ENCODE measurements at places on chromosomes 1 and 21.

DNA sequence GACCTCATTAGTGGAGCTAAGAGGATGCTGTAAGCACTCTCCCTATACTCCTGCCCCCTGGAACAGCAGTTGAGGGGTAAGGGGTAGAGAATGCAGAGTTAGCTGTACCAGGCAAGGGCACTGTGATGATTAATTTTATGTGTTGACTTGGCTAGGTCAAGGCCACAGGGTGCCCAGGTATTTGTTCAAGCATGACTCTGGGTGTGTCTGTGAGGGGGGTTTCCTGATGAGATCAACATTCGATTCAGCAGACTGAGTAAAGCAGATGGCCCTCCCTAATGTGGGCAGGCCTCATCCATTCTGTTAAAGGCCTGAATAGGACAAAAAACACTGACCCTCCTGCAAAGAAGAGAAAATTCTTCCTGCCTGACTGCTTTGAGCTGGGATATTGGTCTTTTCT lies 110.8 kb downstream of the KCND3 start:
- no peak for DNase-seq

GRCh38 chr1:94907136-94907535 lies 19.8 kb downstream of the CNN3 start:
- DNase-seq = no peak

DNA sequence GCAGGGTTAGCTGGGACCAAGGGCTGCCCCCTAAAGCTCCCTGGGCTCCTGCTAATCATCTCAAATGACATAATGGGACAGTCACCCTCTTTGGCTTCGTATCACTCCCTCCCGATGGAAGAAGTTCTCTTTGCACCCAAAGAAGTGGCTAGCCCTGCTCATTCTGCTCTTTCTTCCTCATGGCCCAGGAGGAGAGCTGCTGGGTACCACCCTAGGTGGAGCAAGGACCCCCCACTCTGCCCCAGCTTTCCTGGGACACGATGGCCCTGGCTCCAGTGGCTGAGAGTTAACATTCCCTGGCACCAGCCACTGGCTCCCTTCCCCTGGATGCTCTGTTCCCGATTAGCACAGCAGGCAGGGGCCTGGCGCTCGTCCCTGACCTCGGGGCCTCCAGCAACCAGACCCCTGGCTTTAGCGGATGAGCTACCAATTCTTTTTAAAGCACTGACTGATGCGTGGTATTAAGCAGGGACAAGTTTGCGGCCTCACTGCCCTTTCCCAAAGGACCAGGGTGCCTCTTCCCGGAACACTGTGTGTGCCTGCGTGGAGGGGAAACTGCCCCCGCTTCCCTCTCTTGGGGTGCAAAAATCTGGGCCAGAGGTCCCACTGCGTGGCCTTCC lies 1.2 kb downstream of the MYOM3 start:
- no peak for DNase-seq

- DNase-seq = no peak
These were observed 494 bp downstream of the NT5C1A start for GRCh38 chr1:39671433-39671792.

Measured in KG1 (cell line).